ENCODE measurements at places on chromosomes 2 and 18.

GRCh38 chr2:13714466-13714865 lies 918.1 kb upstream of the LRATD1 start:
- no peak for DNase-seq

GRCh38 chr18:36274083-36274715 lies 23.3 kb upstream of the FHOD3 start:
- no peak for DNase-seq

DNA sequence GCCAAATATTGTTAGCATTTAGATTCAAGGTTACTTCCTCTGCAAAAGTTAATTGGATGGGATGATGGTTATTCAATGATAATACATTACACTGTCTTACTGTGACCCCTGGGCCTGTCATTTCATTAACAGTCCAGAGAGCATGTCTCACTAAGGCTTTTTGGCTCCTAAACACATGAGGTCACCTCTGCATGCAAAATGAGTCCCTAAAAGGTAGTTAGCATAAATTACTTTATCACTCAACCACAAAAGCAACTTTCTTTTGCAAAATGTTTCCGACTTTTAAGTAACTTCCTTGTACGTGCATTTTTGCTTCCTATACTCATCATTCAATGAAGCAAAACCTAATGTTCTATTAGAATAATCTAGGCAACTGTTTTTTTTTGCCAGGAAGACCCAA lies 16.8 kb upstream of the AGFG1 start:
- no peak for DNase-seq

GRCh38 chr2:196783431-196784094 lies 15.9 kb downstream of the GTF3C3 start:
- DNase-seq: no peak

DNA sequence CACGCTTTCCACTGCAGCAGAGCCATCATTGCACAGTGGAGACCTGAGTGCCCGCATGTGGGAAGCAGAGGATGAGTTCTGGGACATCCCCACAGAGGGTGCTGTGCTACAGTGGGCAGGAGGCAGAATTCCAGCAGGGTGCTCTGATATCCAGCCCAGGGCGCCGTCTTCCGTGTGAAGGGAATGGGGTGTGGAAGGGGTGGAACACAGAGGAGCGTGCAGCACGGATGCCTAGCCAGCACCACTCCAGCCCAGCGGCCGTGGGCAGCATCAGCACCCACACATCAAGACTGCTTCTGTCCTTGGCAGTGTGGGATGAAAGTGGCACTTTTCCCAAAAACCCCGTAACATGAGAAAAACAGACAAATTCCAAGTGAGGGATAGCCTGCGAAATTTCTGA lies 134.3 kb downstream of the ZNF236 start:
- no peak for DNase-seq

- DNase-seq: no peak
Measured at GRCh38 chr18:39053571-39053970, 1488.0 kb upstream of the CELF4 start.

DNA sequence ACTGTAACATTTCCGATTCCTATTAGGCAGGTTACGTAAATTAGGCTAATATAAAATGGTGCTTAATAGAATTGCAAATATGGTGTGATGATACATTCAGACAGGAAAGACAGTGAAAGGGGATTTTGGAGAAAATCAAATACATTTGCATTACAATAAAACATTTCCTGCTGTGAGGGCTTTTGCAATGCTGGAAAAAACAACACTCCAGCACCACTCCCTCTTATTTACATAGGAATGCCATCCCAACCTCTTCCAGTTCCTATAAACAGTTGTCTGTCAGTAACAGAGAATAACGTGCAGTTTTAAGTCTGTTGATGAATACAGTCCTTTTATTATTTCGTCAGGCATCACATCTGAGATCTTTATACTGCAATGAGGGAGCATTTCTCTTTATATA lies 298.8 kb upstream of the FANCL start:
- no peak for DNase-seq

GRCh38 chr2:56234241-56234640 lies 50.5 kb downstream of the CCDC85A start:
- no peak for DNase-seq

GRCh38 chr2:145771525-145771924 lies 1251.6 kb upstream of the ZEB2 start:
- DNase-seq: no peak

- no peak for DNase-seq
Measured at GRCh38 chr18:25189391-25190185, 162.4 kb downstream of the ZNF521 start.

DNA sequence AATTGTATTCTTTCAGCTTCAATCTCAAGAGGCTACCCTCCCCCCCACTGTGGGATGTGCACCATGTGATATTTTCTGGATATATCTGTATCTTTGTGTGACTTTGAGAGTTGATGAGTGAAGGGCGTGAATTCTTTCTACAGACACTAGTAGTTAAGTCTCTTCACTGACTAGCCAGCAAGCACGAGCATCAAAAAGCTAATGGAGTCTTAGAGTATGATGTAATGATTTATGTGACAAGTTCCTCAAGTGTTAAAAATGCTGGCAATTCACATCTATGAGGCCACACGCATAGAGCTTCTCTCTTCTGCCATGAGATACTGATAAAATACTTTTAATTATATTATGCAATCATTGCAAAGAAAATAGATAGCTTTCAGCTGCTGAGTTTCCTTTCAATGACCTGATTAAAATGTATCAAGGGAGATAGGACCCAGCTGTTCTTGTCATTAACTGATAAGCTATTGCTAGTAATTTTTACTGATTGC lies 304.8 kb downstream of the TRIB2 start:
- no peak for DNase-seq

All from CD4-positive, alpha-beta T cell treated with Interleukin-4 for 4 hours (primary cell).